ENCODE measurements at places on chromosomes 13 and 19. TPM values are rescaled to one million over a fixed set of nuclear protein-coding genes. Genes with fewer than 3 reads are reported as not detected.

Gene NBEA
- total RNA-seq, result 3.5 TPM

GRCh38 chr13:48976576-48977285 is 1.0 kb downstream of the FNDC3A start:
- peak; percentile 77 for DNase-seq

Gene FLT1
- total RNA-seq, result 23.2 TPM

Gene ATP8B3
- total RNA-seq, result 0.86 TPM

GRCh38 chr13:110012102-110012739 is 225.8 kb upstream of the IRS2 start:
- DNase-seq, result peak; percentile 90

GRCh38 chr13:36769126-36769525 is 49.9 kb upstream of the RFXAP start:
- no peak for DNase-seq

Gene SYNE4
- 0.32 TPM for total RNA-seq

Gene CRYL1
- 7.4 TPM for total RNA-seq

- peak; percentile 81 for DNase-seq
Measured at GRCh38 chr19:19171821-19172532, 1.9 kb upstream of the MEF2B start.

DNA sequence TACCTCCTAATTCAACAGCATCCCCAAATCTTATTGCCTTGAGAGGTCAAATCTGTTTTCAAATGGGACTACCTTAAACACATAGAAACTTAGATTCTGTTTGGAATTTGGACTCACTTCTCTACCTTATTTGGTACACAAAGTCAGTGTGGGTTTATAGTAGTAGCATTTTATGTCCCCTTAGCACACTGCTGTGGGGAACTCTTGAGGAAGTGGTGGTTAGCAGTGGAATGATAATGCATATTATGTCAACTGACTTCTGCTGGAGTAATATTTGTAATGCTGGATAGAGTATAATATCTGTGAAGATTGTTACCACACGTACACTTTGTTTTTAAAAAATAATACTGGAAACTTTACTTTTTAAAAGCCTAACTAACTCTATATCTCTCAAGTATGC is 386.3 kb downstream of the NDFIP2 start:
- DNase-seq, result peak; percentile 19

Gene THSD1
- total RNA-seq, result 9.9 TPM

DNA sequence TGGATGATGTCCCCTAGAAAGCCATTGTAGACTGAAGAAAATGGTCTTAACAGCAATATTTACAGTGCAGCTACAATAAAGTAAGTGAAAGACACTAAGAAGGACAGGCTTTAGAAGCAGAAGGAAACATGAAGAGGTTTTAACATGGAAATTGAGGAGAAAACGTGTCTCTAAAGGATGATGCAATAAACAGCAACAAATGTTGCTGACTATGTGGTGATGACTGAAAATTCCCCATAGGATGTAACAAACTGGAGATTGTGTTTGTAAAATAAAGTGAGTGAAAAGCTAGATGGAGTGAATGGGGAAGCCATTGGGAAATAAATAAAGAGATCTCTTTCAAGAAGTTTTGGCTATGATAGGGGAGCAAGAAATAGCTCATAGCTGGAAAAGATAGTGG is 186.7 kb upstream of the IPO5 start:
- DNase-seq, result no peak

- DNase-seq, result peak; percentile 54
Measured at GRCh38 chr19:7869910-7870511, 4.2 kb downstream of the PRR36 start.

Gene CEACAM20
- not detected for total RNA-seq

DNA sequence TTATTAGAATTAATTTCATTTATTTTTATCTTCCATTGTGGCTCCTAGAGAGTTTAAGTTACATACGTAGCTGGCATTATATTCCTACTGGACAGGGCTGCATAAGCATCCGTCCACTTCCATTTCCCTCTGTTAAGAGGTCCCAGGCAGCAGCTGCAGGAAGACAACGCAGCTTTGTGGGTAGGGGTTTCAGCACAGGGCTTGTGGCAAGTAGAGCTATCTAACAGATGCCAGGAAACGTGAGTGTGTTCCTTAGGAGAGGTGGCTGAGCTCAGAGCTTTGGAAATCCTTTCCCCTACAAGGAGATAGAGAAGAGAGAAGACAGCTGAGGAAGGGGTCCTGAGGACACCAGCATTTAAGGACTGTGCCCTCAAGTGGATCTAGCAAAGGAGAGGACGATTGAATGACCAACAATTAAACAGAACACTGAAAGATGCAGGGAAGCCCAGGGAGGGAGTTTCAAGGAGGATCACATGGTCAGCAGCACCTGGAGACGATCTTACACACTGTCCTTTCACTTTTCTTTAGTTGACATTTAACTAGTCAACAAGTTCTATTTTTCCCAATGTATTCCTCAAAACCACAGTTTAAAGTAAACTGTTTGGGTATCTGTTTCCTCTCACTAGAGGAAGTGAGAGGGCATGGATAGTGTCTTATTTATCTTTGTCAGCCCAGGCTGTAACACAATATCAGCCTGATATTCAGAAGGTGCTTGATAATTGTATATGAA is 2.3 kb upstream of the N4BP2L1 start:
- peak; percentile 80 for DNase-seq

- DNase-seq, result no peak
Measured at GRCh38 chr13:45310341-45311131, 30.4 kb downstream of the TPT1 start.

GRCh38 chr19:51140441-51140840 is 1.7 kb upstream of the SIGLEC7 start:
- no peak for DNase-seq

DNA sequence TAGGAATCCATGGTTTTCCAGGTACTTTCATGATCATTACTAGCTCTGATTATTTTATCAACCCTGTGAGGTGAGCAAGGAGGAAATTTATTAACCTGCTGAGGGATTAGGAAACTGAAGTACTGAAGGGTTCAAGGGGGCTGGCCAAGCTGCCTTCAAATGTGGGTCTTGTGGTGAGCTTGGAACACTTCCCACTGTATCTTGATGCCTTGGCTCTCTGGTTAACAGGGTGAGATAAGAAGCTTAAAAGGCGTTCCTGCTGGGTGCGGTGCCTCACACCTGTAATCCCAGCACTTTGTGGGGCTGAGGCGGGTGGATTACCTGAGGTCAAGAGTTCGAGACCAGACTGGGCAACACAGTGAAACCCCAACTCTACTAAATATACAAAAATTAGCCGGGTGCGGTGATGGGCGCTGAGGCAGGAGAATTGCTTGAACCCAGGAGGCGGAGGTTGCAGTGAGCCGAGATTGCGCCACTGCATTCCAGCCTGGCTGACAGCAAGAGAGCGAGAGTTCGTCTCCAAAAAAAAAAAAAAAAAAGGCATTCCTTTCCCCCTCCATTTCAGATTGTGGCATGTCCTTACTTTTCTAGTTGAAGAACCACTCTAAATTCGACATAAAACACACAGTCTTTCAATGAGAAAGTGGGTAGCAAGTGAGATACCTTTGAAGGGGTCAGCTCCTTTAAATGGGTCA is 70.2 kb downstream of the KLF2 start:
- DNase-seq, result peak; percentile 56

GRCh38 chr19:4186087-4186993 is 3.9 kb downstream of the ANKRD24 start:
- DNase-seq, result peak; percentile 70

DNA sequence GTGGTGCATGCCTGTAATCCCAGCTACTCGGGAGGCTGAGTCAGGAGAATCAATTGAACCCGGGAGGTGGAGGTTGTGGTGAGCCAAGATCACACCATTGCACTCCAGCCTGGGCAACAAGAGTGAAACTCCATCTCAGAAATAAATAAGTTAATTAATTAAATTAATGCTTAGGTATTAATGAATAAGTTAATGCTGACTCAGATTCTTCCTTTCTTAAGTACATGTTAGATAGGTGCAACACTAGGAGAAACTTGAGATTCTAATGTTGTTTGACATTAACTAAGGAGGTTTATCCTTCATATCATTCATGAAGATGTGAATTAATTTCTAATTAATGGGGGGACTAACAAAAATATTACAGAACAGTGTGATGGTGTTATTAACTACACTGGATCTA is 812.6 kb upstream of the SPRY2 start:
- no peak for DNase-seq

DNA sequence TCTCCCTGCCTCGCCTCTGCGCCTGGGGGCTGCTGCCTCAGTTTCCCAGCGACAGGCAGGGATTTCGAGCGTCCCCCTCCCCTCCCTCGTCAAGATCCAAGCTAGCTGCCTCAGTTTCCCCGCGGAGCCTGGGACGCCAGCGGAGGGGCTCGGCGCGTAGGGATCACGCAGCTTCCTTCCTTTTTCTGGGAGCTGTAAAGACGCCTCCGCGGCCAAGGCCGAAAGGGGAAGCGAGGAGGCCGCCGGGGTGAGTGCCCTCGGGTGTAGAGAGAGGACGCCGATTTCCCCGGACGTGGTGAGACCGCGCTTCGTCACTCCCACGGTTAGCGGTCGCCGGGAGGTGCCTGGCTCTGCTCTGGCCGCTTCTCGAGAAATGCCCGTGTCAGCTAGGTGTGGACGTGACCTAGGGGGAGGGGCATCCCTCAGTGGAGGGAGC is 722 bp upstream of the ICAM1 start:
- peak; percentile 25 for DNase-seq

- no peak for DNase-seq
Measured at GRCh38 chr13:82717249-82717648, 1165.0 kb downstream of the SLITRK1 start.

- no peak for DNase-seq
Measured at GRCh38 chr13:110293649-110294048, 13.3 kb downstream of the COL4A1 start.

Gene C19orf85
- not detected for total RNA-seq

GRCh38 chr13:32986552-32986951 is 29.7 kb upstream of the KL start:
- no peak for DNase-seq

Gene NLRP5
- not detected for total RNA-seq

Gene DNAAF3
- total RNA-seq, result under 0.01 TPM

DNA sequence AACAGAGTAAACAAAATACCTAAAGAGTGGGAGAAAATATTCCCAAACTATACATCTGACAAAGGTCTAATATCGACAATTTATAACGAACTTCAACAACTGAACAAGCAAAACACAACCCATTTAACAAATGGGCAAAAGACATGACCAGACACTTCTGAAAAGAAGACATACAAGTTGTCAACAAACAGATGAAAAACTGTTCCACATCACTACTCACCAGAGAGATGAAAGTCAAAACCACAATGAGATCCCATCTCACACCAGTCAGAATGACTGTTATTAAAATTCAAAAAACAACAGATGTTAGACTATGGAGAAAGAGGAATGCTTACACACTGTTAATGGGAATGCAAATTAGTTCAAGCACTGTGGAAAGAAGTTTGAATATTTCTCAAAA is 233.8 kb upstream of the EDNRB start:
- DNase-seq, result no peak

GRCh38 chr19:2491130-2491801 is 15.3 kb downstream of the GADD45B start:
- DNase-seq, result peak; percentile 87

Gene JAK3
- 7.8 TPM for total RNA-seq

- DNase-seq, result peak; percentile 77
Measured at GRCh38 chr19:53424968-53425597, 6.7 kb upstream of the ZNF761 start.

- DNase-seq, result peak; percentile 47
Measured at GRCh38 chr19:17103177-17103576, 27.6 kb downstream of the MYO9B start.

Gene SELENOV
- total RNA-seq, result not detected

GRCh38 chr19:18173054-18173571 is 500 bp upstream of the IFI30 start:
- DNase-seq, result no peak

- no peak for DNase-seq
Measured at GRCh38 chr13:60214213-60215055, 50.7 kb upstream of the DIAPH3 start.

GRCh38 chr19:13014101-13014920 is 19.0 kb downstream of the NFIX start:
- peak; percentile 57 for DNase-seq
